Uterine smooth muscle cell (primary cell): ENCODE measurements at places on chromosomes 3 and 15. TPM values are rescaled to one million over a fixed set of nuclear protein-coding genes. Genes with fewer than 3 reads are reported as not detected.

Gene NR1D2
- total RNA-seq, result 71.4 and 73.4 TPM in 2 replicates

Gene TMOD2
- 13.4 and 14.5 TPM in 2 replicates for total RNA-seq

Gene GOLGA6B
- not detected in 2 replicates for total RNA-seq

Gene SCN11A
- under 0.01 and 0.11 TPM in 2 replicates for total RNA-seq
